ENCODE measurements at places on chromosomes 11 and 22. TPM values are rescaled to one million over a fixed set of nuclear protein-coding genes. Genes with fewer than 3 reads are reported as not detected.

Gene TBX1
- total RNA-seq, result not detected

Gene VPREB3
- not detected for total RNA-seq

Gene B3GAT3
- total RNA-seq, result 52.9 TPM

Gene SART1
- 30.3 TPM for total RNA-seq

Gene RIC3
- total RNA-seq, result not detected

Gene CCT8L2
- total RNA-seq, result not detected

Gene GRAMD1B
- total RNA-seq, result 18.3 TPM

Gene MMP12
- total RNA-seq, result not detected

Gene ROM1
- total RNA-seq, result 0.31 TPM

Gene STK33
- total RNA-seq, result 1.1 TPM

Gene LUZP2
- not detected for total RNA-seq

Gene WNT7B
- total RNA-seq, result not detected

Gene MAPK8IP2
- total RNA-seq, result 6.5 TPM

Gene RNF214
- 8.6 TPM for total RNA-seq

Gene SHISAL1
- 0.33 TPM for total RNA-seq

Gene PKDREJ
- total RNA-seq, result not detected

Gene OR2AT4
- under 0.01 TPM for total RNA-seq

Gene TMEM258
- total RNA-seq, result 116 TPM

Gene SNX32
- 1.9 TPM for total RNA-seq

Gene EFCAB6
- total RNA-seq, result 0.33 TPM

Gene IGF2
- total RNA-seq, result under 0.01 TPM

Gene C11orf86
- total RNA-seq, result not detected

Gene DTX4
- total RNA-seq, result 2.0 TPM

Gene ANGPTL5
- total RNA-seq, result not detected

Gene C22orf42
- not detected for total RNA-seq

Gene SLC5A1
- total RNA-seq, result not detected

Gene ANO9
- not detected for total RNA-seq

Gene NXPE4
- not detected for total RNA-seq

Gene MPEG1
- not detected for total RNA-seq

Gene MS4A4A
- total RNA-seq, result not detected

Gene ASPHD2
- total RNA-seq, result 2.3 TPM

Gene DCHS1
- 2.3 TPM for total RNA-seq

Gene OR56A1
- total RNA-seq, result not detected

Gene GLYATL1
- 0.33 TPM for total RNA-seq

Gene SUN2
- total RNA-seq, result 47.6 TPM

Gene KRTAP5-7
- total RNA-seq, result not detected

Gene NRXN2
- 0.15 TPM for total RNA-seq

Gene CRYBB3
- total RNA-seq, result not detected

Gene CCDC15
- total RNA-seq, result 3.3 TPM

Gene SUSD2
- 0.69 TPM for total RNA-seq

Gene PAAF1
- 13.0 TPM for total RNA-seq

Gene RAB3IL1
- total RNA-seq, result 15.0 TPM

Gene SRSF8
- 25.5 TPM for total RNA-seq

Gene UBQLN3
- total RNA-seq, result 0.31 TPM

Gene SCARF2
- total RNA-seq, result 16.3 TPM

Gene FJX1
- total RNA-seq, result 19.3 TPM

Gene MMP8
- 37.3 TPM for total RNA-seq

Data from melanocyte of skin (primary cell).